Common myeloid progenitor, CD34-positive (primary cell): ENCODE measurements at places on chromosomes 6 and 20.

GRCh38 chr6:36769676-36770499 is 69.4 kb downstream of the CPNE5 start:
- H3K27ac ChIP-seq, result no peak overlapping the region
- H3K4me3 ChIP-seq, result no peak overlapping the region
- H3K27me3 ChIP-seq, result no peaks in the 10 kb centered on the region
- H3K4me1 ChIP-seq, result peaks cover 18% of the 10 kb centered on the region
- no peaks in the 10 kb centered on the region for H3K36me3 ChIP-seq
- peak; percentile 36 for DNase-seq

- no peaks in the 10 kb centered on the region for H3K4me1 ChIP-seq
- no peak overlapping the region for H3K27ac ChIP-seq
- H3K27me3 ChIP-seq, result no peaks in the 10 kb centered on the region
- H3K36me3 ChIP-seq, result no peaks in the 10 kb centered on the region
- H3K4me3 ChIP-seq, result no peak overlapping the region
Measured at GRCh38 chr6:143621876-143622605, 55.7 kb upstream of the PHACTR2 start.

DNA sequence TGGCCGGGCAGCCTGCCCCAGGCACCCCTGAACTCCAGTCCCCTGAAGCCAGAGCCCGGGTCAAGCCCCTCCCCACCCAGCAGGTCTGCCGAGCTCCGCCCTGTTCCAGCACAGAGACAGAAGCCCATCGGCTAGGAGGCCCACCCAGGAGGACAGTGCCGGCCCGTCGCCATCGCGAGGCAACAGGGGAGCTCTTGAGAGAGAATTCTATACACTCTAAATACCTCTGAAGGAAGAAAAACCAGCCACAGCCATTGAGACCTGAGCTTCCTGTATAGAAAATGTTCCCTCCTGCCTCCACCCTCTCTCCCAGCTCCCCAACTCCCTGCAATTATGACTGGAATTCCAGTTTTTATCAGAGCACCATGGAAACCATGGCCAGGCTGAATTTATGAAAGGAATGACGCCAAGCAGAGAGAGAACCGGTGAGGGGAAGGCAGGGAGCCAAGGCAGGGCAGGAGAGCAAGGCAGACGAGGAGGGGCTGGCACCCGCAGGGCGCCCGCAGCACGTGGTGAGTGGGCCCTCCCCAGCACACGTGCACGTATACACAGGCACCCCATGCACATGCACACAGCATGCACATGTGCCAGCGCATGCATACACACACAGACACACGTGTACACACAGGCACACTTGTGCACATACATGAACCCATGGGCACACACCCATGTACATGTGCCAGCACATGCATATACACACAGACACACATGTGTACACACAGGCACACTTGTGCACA is 27.6 kb upstream of the MRGBP start:
- no peaks in the 10 kb centered on the region for H3K27me3 ChIP-seq
- H3K27ac ChIP-seq, result no peak overlapping the region
- no peak for DNase-seq
- no peak overlapping the region for H3K4me3 ChIP-seq
- H3K36me3 ChIP-seq, result no peaks in the 10 kb centered on the region

- H3K27me3 ChIP-seq, result no peaks in the 10 kb centered on the region
- H3K4me1 ChIP-seq, result no peaks in the 10 kb centered on the region
- H3K27ac ChIP-seq, result no peak overlapping the region
- H3K36me3 ChIP-seq, result no peaks in the 10 kb centered on the region
Measured at GRCh38 chr20:58714923-58715351, 22.3 kb downstream of the NPEPL1 start.

GRCh38 chr6:43668151-43669028 is 19.2 kb downstream of the MRPS18A start:
- peaks cover 26% of the 10 kb centered on the region for H3K36me3 ChIP-seq
- peaks cover 15% of the 10 kb centered on the region for H3K4me1 ChIP-seq
- no peaks in the 10 kb centered on the region for H3K27me3 ChIP-seq
- peak; percentile 67 for DNase-seq
- no peak overlapping the region for H3K27ac ChIP-seq

DNA sequence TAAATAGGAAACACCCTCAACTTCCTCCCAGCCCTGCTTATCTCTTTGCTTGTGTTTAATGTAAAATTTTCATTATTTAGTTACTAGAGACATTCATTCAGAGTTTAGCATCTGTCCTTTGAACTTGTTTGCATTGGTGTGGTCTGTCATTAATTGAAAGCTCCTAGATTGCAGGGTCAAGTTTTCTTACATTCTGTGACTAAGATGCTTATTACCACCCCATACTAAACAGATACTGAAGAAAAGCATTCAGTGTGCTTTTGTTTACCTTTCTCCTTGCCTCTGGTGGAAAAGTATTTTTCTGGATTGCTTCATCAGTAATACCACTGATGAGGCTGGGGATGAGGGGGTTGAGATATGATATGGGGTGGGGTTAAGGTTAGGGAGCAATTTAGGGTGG is 199.0 kb downstream of the SAMD5 start:
- H3K27me3 ChIP-seq, result no peaks in the 10 kb centered on the region
- no peaks in the 10 kb centered on the region for H3K36me3 ChIP-seq
- no peak for DNase-seq
- no peak overlapping the region for H3K4me3 ChIP-seq

- H3K4me1 ChIP-seq, result peaks cover 22% of the 10 kb centered on the region
- H3K27me3 ChIP-seq, result no peaks in the 10 kb centered on the region
- no peak for DNase-seq
- H3K4me3 ChIP-seq, result no peak overlapping the region
- no peaks in the 10 kb centered on the region for H3K36me3 ChIP-seq
- H3K27ac ChIP-seq, result no peak overlapping the region
Measured at GRCh38 chr6:163709693-163710092, 295.2 kb downstream of the QKI start.

GRCh38 chr6:151998784-151999183 is 191.3 kb downstream of the ESR1 start:
- H3K4me1 ChIP-seq, result no peaks in the 10 kb centered on the region
- H3K4me3 ChIP-seq, result no peak overlapping the region
- H3K36me3 ChIP-seq, result no peaks in the 10 kb centered on the region
- H3K27ac ChIP-seq, result no peak overlapping the region
- no peaks in the 10 kb centered on the region for H3K27me3 ChIP-seq
